Glomerular endothelial cell (primary cell): ENCODE measurements at places on chromosomes 5 and 9. TPM values are rescaled to one million over a fixed set of nuclear protein-coding genes. Genes with fewer than 3 reads are reported as not detected.

DNA sequence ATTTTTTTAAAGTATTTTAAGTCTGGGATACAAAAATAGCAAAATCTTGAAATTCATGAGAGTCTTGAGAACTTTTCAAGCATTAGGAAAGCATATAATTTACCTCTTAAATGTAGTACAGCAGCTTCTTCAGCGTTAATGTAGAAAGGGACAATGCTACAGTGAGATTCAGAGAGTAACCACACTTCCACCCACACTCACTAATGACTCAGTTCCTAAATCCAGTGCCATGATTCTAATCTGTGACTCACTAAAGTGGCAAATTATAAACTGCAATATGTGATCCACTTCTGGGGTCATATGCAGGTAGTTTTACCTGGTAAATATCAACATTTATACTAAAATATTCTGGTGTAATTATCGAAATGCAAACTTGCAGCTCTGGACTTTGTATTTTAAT, 434.5 kb upstream of the TUSC1 start:
- no peak for DNase-seq

GRCh38 chr9:124014956-124015660, 3.5 kb downstream of the LHX2 start:
- no peak for DNase-seq

DNA sequence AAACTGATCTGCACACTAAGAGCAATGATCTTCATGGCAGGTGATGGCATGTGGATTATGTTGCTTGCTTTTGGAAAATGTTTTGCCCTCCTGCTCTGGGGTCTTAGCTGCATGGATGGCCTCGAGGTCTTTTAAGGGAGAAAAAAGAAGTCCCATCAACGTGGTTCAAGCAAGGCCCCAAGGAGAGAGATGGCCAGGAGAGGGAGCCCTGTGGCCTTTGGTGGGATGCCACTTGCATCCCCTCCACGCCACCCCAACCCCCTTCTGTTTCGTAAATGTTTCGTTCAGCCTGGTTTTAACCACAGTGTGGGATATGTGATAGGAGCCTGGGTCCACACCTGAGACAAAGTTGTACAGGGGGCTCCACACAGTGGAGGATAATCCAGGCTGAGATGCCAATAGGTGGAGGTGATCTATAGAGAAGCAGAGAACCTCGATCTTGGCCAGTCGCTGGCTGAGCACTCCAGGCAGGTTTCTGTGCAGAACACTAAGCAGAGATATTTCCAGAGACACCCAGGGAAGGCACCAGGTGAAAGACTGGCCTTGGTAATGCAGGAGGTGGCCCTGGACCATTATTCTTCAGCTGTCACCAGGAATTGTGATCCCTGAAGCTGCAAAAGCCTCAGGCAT, 25.8 kb upstream of the FRRS1L start:
- no peak for DNase-seq

OR1J2 gene
- not detected in 2 replicates for total RNA-seq

GRCh38 chr9:107685376-107685775, 195.8 kb upstream of the KLF4 start:
- DNase-seq: no peak

DNA sequence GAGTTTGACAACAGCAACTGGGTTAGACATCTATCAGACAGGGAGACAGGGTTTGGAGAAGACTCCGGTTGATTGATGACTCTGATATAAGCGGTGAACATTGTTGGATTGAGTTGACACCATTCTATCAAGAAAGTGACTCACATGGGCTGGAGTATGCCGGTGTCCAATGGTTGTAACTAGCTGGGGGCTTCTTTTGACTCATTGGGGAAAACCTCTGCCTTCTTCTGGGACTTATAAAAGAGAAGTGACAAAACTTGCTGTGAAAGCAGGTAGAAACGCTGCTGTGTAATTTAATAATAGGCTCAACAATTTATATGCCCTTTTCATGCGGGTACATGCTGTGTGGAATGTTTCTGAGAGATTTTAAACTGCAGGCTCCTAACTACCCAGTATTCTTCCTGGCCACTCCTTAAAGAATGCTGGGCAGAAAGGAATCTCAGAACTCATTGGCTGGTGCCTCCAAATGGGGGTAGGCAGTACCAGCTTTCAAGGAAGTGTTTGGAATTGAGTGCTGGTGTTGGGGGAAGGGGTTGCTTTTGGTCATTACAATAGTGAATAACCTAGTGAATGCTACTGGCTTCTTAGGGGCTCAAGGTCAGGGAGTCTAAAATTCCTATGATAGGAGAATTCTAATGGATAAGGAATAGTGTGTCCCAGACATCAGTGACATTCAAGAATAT, 43.9 kb downstream of the FYB1 start:
- DNase-seq: no peak

- DNase-seq: no peak
Measured at GRCh38 chr5:95908799-95909198, 52.9 kb downstream of the ELL2 start.

DNA sequence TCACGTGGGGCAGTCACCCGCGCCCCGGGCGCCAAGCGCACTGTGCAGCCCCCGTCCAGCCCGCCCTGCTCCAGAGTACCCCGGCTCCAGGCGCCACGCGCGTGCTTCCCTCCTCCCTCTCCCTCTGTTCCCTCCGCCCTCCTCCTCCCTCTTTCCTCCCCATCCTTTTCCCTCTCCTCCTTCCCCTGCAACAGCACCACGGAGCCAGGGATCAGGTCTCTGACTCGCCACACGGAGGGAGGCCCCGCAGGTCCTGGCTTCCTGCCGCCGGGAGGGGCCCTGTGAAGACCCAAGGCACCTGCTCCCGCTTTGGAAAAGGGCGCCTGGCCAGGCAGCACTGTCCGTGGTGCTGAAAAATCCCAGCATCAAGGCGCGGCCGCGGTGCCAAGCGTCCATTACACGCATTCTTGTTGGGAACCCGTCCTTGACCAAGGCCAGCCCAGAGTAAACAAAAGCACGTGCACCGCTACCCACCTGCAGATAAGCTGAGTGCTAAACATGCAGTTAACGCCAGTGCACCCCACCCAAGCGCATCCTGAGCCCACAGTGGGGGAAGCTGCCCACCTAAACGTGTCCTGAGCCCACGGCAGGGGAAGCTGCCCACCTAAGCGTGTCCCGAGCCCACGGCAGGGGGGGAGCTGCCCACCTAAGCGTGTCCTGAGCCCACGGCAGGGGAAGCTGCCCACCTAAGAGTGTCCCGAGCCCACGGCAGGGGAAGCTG, 21.7 kb downstream of the SLC6A18 start:
- DNase-seq: no peak

DNA sequence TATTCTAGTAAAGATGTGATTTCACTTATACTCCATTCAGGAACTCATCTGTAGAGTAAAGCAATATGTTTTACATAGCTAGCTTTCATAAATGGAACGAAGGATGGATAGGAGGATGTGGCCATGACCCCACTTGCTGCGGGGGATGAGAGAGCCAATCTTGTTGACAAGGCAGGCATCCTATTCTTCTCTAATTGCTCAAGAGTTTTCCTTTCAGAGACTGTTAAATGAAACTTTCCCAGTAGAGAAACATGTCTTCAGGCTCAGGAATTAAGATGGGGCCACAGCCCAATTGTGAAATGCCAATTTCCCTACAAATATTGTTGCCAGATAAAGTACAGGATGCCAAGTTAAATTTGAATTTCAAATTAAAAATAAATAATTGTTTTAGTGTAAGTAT, 196.2 kb upstream of the TUT7 start:
- no peak for DNase-seq

DNA sequence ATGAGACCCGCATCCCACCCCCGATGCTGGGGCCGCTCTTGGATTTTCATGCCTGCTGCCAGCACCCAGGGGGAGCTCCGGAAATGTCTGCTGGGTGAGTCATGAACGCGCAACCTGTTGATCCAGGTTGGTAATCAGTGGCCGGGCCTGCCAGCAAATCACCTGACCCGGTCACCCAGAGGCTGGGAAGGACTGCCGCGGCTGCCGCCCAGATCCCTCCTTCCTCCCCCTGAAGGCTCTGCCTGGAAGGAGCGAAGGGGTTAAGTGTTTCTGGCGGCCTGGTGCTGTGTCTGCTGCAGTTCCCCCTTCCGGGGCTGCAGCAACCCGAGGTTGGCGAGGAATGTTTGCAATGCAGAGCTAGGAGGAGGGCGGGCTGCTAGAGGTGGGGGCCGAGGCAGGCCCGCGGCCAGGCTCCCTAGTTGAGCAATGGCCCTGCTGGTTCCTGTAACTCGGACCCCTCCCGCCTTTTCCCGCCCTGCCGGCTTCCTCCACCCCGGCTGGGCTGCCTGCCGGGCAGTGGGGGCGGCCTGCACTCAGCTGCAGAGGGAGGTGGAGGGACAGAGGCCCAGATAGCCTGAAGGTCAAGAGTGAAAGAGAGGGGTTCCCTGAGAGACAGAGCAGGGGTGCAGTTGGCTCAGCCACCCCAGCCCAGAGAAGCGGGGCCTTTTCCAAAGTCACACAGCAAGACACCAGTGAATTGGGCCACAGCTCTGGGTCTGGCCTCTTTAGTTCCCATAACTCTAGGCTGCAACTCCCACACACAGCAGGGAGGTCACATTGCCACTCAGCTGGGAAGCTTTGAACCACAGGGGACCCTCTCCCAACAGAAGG, 156.3 kb upstream of the IER5L start:
- no peak for DNase-seq

RAB24 gene
- 30.8 and 36.8 TPM in 2 replicates for total RNA-seq

GRCh38 chr5:67037171-67037570, 159.4 kb downstream of the CD180 start:
- no peak for DNase-seq

DNA sequence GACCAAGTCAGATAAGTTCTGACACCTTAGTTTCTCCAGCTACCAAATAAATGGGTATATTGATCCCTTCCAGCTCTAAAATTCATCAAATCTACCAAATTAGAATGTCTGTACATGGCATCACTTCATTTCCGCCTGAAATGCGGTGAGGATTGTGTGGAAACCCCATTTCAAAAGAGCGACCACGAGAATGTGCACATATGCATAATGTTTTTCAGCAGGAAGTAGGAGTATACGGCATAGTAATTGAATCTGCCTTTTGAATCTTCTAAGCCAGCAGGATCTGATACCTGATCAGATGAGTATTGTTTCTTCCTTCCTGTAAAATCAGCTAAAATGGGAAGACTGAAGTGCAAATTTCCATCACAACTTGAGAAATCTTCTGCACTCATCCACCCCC, 418.6 kb downstream of the TMEM38B start:
- DNase-seq: no peak

DNA sequence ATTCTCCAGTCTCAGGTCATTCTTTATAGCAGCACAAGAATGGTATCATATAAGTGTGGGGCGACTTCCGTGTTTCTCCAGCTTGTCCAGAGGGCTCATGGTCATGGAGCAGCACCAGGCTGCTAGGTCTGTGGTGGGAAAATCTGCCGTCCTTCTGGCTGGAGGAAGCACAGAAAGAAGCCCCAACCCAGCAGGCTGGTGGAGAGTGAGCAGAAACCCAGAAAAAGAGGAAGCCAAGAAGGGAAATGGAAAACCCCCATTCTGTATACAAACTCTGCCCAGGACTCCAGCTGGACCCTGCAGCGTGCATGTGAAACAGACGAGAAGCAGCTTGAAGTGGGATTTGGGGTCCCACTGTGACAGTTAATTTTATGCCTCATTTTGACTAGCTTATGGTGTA, 34.3 kb upstream of the OLFM1 start:
- no peak for DNase-seq

GRCh38 chr5:61724102-61724501, 392.0 kb downstream of the ZSWIM6 start:
- no peak for DNase-seq
